ENCODE measurements at places on chromosomes 4 and X.

DNA sequence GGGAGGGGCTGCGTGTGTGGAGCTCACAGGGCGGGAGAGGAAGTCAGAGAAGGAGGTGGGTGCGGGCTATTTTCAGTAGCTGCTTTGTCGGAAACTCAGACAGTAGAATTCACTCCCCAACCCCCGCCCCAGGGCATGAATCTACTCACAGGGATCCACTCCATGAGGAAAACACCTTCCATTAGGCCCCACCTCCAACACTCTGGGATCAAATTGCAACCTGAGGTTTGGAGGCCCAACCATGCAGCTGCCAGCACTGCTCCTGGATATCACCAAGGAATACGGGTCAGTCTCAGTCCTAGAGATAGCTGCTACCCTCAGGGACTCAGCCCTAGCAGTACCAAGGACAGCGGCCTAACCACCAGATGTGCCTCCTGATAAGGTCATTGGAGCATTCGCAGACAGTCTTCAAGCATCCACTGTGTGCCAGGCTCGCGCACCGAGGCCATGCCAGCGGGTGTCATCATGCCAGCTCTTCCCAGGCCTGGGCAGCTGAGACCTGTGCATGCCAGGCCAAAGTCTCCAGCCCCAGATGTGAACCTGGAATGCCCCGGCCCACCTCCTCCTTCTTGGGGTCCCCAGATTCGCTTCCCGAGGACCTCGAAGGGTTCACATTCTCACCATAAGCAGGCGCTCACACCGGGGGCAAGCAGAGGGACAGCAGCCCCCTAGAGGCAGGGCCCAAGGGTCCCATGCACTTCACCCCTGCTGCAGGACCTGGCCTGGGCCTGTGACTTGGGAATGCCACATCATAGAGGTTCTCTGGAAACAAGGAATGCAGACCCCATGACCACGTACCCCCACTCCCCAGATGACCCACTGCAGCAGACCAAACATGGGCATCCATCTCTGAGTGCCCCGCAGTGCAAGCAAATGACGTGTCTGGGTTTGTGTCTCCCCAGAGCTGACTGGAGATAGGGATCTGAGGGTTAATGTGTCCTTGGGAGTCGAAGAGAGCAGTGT is 102.3 kb downstream of the ADRA2C start:
- DNase-seq = no peak

- DNase-seq = no peak
These were observed 41.0 kb upstream of the JADE1 start for GRCh38 chr4:128768373-128768996.

GRCh38 chr4:7108046-7108625 is 40.3 kb upstream of the GRPEL1 start:
- no peak for DNase-seq

DNA sequence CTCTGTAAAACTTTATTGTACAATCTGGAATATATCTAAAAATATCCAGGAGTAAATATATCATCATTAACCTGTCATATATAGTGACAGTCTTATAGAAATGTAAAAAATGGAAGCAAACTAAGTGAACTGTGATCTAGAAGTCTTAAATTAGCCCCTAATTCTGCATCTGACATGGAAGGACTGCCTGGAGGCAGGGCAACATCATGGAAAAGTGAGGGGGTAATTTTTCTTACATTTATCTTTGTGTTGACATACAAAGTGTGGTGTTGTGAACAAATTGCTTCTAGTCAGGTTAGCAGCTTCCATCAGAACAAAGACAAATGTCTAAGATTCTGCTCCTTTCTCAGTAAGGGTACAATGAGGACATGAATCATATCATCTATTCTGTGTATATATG is 186.3 kb downstream of the C4orf33 start:
- no peak for DNase-seq

- no peak for DNase-seq
These were observed 2464.6 kb downstream of the PCDH7 start for GRCh38 chr4:33184657-33185290.

GRCh38 chr4:121154103-121154515 is 10.0 kb downstream of the TNIP3 start:
- DNase-seq = no peak

DNA sequence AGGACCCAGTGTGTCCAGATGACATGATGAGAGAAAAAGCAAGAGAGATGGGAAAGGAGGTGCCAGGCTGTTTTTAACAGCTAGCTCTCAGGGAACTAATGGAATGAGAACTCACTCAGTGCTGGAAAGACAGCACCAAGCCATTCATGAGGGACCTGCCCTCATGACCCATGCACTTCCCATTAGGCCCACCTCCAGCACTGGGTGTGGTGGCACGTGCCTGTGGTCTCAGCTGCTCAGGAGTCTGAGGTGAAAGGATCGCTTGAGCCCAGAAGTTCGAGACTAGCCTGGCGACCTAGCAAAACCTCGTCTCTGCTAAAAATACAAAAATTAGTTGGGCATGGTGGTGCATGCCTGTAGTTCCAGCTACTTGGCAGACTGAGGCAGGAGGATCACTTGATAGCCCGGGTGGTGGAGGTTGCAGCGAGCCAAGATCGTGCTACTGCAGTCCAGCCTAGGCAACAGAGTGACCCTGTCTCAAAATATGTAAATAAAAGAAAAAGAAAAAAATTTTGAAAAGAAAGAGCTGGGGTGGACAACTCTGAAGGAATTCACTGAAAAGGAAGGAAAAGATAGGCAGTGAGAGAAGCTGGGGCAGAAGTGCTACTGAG is 50.9 kb downstream of the FAM193A start:
- DNase-seq = no peak

- no peak for DNase-seq
These were observed 61.3 kb downstream of the HOPX start for GRCh38 chr4:56619816-56620215.

DNA sequence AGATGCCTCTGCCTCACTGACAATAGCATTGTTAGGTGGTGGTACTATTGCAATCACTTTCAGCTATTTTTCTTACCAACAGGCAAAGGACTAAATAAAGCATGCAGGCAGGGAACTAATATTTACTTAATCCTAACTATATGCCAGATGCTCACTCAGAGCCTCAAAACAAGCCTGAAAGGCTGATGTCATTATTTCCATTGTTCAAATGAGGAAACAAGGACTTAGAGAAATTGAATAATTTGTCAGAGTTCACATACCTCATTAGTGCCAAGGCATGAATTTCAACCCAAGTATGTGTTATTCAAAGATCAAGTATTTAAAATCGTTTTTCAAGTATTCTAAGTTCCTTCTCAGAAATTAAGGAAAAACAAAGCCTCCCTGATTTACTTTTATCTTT is 374.9 kb upstream of the TECRL start:
- no peak for DNase-seq

- DNase-seq = no peak
These were observed 1.4 kb downstream of the KLHL34 start for GRCh38 chrX:21656587-21657317.

- no peak for DNase-seq
These were observed 7.0 kb downstream of the SLC9B1 start for GRCh38 chr4:103012551-103012950.

- DNase-seq = no peak
These were observed 85.6 kb downstream of the CPE start for GRCh38 chr4:165464376-165464775.

- DNase-seq = no peak
These were observed 269.3 kb downstream of the ACTRT1 start for GRCh38 chrX:127782904-127783303.

DNA sequence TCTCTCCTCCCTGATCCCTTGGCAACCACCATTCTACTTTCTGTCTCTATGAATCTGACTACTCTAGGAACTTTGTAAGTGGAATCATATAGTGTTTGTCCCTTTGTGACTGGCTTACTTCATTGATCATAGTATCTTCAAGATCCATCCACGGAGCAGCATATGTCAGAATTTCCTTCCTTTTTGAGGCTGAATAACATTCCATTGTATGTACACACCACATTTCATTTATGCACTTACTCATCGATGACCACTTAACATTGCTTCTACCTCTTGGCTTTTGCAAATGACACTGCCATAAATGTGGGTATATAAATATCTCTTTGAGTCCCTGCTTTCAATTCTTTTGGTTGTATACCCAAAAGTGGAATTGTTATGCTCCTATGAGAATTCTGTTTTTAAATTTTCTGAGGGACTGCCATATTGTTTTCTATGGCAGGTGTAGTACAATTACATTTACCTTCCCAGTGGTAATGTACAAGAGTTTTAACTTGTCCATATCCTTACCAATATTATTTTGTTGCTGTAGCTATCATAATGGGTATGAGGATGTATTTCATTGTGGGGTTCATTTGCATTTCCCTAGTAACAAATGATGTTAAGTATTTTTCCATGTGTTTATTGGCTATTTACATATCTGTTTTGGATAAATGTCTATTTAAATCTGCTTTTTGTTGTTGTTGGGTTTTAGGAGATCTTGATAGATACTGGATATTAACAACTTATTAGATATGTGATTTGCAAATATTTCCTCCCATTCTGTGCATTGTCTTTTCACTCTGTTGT is 466.1 kb downstream of the C4orf33 start:
- no peak for DNase-seq

DNA sequence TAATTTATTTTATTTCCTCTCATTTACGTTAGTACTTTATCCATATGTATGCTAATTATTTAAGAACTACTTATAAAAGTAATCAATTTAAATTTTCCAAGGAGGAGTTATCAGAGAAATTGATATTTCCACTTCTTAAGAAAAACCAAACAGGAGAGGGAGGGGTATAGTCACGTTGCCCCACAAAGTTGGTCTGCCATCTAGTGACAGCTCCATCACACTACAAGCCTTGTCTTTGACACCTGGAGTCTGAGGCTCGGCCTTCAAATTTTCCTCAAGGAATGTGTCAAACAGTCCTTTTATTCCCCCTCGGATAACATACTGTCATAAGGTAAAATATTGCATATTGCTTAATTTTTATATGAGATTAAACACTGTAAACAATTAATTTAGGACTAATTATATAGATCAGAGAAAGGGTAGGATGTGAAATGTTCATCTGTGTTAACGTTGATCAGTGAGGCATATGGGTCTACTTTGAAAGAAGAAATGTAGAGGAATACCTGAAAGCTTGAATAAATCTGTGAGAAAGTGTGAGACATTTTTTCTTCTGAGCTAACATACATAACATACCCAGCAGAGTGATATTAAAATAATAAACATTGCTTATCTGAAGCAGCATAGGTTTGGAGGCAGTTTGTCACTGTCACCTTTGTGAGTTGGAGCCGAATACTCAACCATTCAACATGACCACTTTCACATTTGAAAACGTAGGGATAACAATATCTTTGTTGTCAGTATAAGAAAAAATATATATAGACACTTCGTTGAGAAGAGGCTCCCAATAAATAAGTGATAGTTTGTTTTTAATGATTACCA is 114.4 kb downstream of the GLRA3 start:
- DNase-seq = no peak

DNA sequence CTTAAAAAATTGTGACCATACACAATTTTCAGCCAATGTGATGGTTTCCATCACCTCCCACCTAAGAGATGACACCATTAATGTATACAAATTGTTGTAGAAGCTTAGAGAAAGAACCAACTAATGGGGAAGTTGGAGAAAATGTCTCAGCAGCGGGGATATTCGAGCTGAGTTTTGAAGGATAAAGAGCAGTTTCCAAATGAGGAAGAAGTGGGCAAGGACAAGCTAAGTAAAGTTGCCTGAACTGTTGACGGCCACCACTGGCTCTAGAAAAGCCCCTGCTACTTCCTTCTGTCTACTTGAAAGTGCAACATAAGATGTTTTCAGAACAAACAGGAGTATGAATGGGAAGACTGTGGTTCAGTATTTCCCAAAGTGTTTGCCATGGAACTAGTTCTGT is 92.0 kb downstream of the CHRNA9 start:
- DNase-seq = no peak

- DNase-seq = no peak
These were observed 147.8 kb downstream of the DEFB131A start for GRCh38 chr4:9592010-9592409.

DNA sequence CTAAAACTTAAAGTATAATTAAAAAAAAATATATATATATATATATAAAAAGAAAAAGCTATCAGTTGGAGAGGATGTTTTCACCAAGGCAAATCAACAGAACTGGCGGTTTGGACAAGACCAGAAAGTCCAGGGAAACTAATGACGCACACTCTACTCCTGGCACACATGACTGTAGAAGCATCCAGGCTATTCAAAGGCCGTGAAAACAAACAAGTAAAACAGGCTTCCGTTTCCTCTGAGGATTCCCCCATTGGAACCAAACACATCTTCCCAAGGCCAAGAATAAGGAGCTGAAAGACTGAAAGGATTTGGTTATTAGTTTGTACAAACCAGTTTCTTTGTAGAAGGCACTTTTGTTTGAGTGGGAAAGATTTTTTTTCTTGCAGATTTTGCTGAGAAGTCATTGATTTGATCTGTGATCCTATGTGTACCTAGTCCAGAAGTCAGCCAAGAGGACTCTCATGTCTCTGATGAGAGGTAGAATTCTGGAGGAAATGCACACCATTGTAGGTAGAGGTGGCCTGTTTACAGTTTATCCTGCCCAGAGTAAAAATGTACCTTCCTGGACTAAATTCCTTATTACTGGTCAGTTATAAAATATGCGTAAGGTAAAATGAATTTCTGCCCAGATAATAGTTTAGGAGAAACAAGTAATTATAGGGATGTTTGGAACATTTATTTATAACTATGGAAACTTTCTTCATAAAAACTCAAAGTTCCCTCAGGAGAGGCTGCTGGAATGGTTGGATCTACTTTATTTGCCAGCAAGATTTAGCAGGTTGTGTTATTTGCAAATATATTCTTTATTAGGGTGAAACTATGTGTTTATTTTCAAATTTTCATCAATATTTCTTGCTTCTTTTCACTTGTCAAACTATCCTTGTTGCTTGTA is 66.5 kb downstream of the DMP1 start:
- no peak for DNase-seq

- DNase-seq = no peak
These were observed 6.7 kb upstream of the GPRIN3 start for GRCh38 chr4:89314291-89314690.

GRCh38 chr4:90137555-90137954 is 10.4 kb downstream of the CCSER1 start:
- DNase-seq = no peak
